ENCODE measurements at places on chromosomes 3 and 15.
A peak's percentile ranks its signal among the peaks of the same experiment; 100 is the strongest.

DNA sequence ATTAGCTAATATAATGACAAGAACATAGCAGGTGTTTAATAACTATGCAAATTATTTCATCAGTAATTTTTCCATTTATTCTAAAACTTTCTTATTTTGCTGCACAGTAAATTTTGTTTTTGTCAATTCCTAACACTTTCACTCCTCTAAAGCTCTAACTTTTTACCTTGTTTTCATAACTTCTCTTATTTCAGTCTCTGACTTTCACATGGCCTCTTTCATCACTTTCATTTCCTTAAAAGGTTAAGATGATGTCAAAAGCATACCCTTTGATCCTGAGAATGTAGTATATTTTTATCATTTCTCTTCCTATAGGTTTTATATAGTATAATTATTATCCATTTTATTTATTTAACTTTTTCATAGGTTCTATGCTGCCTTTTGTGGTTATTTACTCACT, 1325.8 kb upstream of the ALCAM start:
- no peak overlapping the region for H3K27ac ChIP-seq
- no peak for DNase-seq
- H3K4me1 ChIP-seq, result no peaks in the 10 kb centered on the region
- no peaks in the 10 kb centered on the region for H3K36me3 ChIP-seq

DNA sequence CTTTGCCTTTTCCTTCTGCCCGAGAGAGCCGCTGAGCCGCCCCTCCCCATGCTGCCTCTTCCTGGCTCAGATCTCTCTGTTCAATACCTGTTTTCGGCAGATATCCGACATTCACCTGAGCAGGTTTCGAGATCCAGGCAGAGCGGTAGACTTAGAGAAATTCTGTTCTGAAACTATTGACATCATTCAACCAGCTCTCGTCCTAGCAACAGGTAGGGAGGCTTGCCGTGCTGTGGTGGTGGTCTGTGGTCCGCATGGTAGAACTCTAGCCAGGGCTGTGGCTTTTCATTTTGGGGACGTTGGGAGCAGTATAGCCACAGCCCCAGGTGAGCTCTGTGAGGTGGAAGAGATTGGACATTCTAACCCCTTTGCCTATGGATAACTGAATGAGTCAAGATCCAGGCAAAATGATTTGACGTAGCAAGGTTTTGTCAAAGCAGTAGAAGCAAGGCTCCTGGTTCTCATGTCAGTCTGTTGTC, 810 bp downstream of the TMEM62 start:
- H3K27ac ChIP-seq, result peak overlapping the region; percentile 93
- H3K4me3 ChIP-seq, result peak overlapping the region; percentile 92
- peaks cover 8% of the 10 kb centered on the region for H3K27me3 ChIP-seq
- peaks cover 12% of the 10 kb centered on the region for H3K36me3 ChIP-seq
- H3K4me1 ChIP-seq, result peaks cover 44% of the 10 kb centered on the region
- DNase-seq, result no peak

GRCh38 chr15:74227968-74228722, 8.0 kb upstream of the CCDC33 start:
- no peak overlapping the region for H3K27ac ChIP-seq
- no peak overlapping the region for H3K4me3 ChIP-seq
- H3K4me1 ChIP-seq, result no peaks in the 10 kb centered on the region
- H3K27me3 ChIP-seq, result peaks cover 3% of the 10 kb centered on the region
- no peaks in the 10 kb centered on the region for H3K36me3 ChIP-seq

DNA sequence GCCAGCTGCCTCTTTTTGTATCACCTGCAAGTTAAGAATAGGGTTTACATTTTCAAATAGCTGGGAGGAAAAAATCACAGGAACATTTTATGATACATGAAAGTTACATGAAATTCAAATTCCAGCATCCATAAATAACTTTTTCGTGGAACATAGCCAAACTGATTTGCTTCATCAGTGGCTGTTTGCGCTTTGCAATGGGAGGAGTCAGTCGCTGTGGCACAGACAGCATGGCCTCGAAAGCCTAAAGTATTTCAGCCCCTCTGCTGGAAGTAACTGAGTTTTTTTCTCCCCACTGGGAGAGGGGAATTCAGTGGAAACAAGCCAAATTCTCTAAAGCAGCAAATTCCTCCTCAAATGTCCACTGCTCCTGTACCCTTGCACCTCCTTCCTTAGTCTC, 271.9 kb downstream of the SUCLG2 start:
- DNase-seq, result no peak
- H3K4me3 ChIP-seq, result no peak overlapping the region
- no peak overlapping the region for H3K27ac ChIP-seq
- H3K27me3 ChIP-seq, result no peaks in the 10 kb centered on the region

GRCh38 chr3:24426896-24427295, 67.8 kb downstream of the THRB start:
- H3K4me3 ChIP-seq, result no peak overlapping the region
- H3K27me3 ChIP-seq, result no peaks in the 10 kb centered on the region
- no peaks in the 10 kb centered on the region for H3K36me3 ChIP-seq
- no peak overlapping the region for H3K27ac ChIP-seq
- no peak for DNase-seq
- H3K4me1 ChIP-seq, result no peaks in the 10 kb centered on the region

GRCh38 chr15:49901996-49902684, 216.9 kb downstream of the ATP8B4 start:
- H3K4me1 ChIP-seq, result peaks cover 25% of the 10 kb centered on the region
- H3K4me3 ChIP-seq, result no peak overlapping the region
- DNase-seq, result no peak
- H3K36me3 ChIP-seq, result peaks cover 23% of the 10 kb centered on the region

DNA sequence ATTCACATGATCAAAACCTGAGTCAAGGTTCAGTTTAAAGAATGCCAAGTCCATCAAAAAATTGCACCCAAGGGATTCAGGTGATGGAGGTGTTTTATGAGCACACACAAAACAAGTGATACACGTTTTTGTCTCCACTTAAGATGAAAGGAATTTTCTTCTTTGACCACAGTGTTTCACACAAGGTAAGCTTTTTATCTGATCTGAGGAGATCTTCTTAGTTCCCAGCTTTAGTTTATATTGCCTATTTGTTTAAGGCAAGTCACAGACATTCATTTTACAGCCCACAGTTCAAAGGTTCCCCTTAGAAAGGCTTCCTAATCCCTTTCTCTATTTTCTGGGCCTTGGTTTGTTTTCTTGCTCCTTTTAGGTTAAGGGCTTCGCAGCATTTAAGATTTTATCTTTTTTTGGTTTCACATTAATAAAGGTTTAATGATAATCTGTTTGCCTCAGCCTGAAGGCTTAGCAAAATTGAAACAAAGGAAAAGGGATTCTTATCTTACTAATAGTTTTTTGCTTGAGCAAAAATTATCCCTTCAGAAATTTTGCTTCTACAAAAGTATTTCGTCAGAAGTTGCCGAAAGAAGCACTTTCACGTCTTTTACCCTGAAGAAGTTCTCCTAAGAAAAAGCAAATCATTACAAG, 420.5 kb upstream of the NAALADL2 start:
- no peaks in the 10 kb centered on the region for H3K27me3 ChIP-seq
- H3K4me3 ChIP-seq, result no peak overlapping the region
- H3K27ac ChIP-seq, result no peak overlapping the region
- H3K36me3 ChIP-seq, result peaks cover 2% of the 10 kb centered on the region
- DNase-seq, result no peak
- H3K4me1 ChIP-seq, result peaks cover 15% of the 10 kb centered on the region

GRCh38 chr15:40250771-40251483, 12.1 kb downstream of the PAK6 start:
- no peaks in the 10 kb centered on the region for H3K36me3 ChIP-seq
- H3K4me3 ChIP-seq, result peak overlapping the region; percentile 55
- peaks cover 15% of the 10 kb centered on the region for H3K4me1 ChIP-seq
- no peak for DNase-seq
- H3K27me3 ChIP-seq, result no peaks in the 10 kb centered on the region
- no peak overlapping the region for H3K27ac ChIP-seq

- H3K36me3 ChIP-seq, result no peaks in the 10 kb centered on the region
- DNase-seq, result no peak
- no peak overlapping the region for H3K27ac ChIP-seq
- H3K27me3 ChIP-seq, result peaks cover 6% of the 10 kb centered on the region
- H3K4me1 ChIP-seq, result peaks cover 10% of the 10 kb centered on the region
- H3K4me3 ChIP-seq, result no peak overlapping the region
These were observed 196.1 kb downstream of the UBE2E2 start for GRCh38 chr3:23399221-23399620.

GRCh38 chr15:35060591-35060990, 24.5 kb downstream of the NANOGP8 start:
- no peaks in the 10 kb centered on the region for H3K4me1 ChIP-seq
- peaks cover 1% of the 10 kb centered on the region for H3K27me3 ChIP-seq
- no peak overlapping the region for H3K4me3 ChIP-seq
- DNase-seq, result no peak

GRCh38 chr3:36800533-36801116, 36.3 kb upstream of the DCLK3 start:
- H3K4me3 ChIP-seq, result no peak overlapping the region
- no peak for DNase-seq
- no peaks in the 10 kb centered on the region for H3K4me1 ChIP-seq
- H3K36me3 ChIP-seq, result no peaks in the 10 kb centered on the region
- peaks cover 4% of the 10 kb centered on the region for H3K27me3 ChIP-seq

GRCh38 chr15:41888662-41889253, 5.1 kb downstream of the SPTBN5 start:
- no peaks in the 10 kb centered on the region for H3K27me3 ChIP-seq
- peak; percentile 36 for DNase-seq
- H3K4me3 ChIP-seq, result peak overlapping the region; percentile 33
- peak overlapping the region; percentile 87 for H3K27ac ChIP-seq
- no peaks in the 10 kb centered on the region for H3K36me3 ChIP-seq

All from immature natural killer cell (primary cell).